ENCODE measurements at places on chromosomes 1 and 21.
A peak's percentile ranks its signal among the peaks of the same experiment; 100 is the strongest.

DNA sequence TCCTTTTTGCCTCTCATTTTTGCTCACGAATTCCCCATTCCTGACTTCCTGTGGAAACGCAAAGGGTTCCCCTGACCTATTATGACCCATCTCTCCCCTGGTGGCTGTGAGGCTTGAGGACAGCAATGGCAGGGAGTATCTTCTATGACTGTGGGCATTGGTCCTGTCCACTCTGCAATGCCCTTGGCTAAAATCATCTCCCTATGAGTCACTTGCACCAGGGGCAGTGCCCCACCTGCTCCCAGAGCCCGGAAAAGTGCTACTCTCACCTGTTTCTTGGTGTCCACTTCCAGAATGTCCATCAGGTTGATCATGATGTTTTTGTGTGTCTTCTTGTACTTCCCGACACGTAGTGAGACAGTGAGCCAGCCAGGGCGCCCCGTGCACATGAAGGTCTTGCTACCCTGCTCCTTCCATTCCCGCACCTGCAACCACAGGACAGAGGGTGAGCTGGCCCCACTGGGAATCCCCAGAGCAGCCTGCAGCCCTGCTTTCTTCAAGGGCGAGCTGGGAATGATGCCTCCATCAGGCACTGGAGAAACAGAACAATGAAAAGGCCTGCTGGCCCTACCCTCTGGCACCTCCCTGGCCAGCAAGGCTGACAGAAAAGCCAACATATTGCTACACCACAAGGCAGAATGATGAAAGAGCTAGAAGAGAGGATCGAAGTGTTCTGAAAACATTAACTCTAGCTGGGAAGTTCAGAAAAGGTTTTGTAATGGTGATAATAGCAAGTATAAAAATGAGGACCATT is 3.5 kb downstream of the DHCR24 start:
- peaks cover 62% of the 10 kb centered on the region for H3K36me3 ChIP-seq
- peak overlapping the region; percentile 97 for H3K4me3 ChIP-seq
- DNase-seq: no peak
- peaks cover 50% of the 10 kb centered on the region for H3K4me1 ChIP-seq

- no peak overlapping the region for H3K4me3 ChIP-seq
- no peak overlapping the region for H3K27ac ChIP-seq
- H3K27me3 ChIP-seq: peaks cover 27% of the 10 kb centered on the region
- no peak for DNase-seq
Measured at GRCh38 chr1:24975391-24975790, 45.3 kb upstream of the RUNX3 start.

GRCh38 chr1:107473065-107473464 is 332.2 kb downstream of the NTNG1 start:
- H3K36me3 ChIP-seq: no peaks in the 10 kb centered on the region
- no peak overlapping the region for H3K4me3 ChIP-seq
- H3K4me1 ChIP-seq: peaks cover 8% of the 10 kb centered on the region
- no peaks in the 10 kb centered on the region for H3K27me3 ChIP-seq

DNA sequence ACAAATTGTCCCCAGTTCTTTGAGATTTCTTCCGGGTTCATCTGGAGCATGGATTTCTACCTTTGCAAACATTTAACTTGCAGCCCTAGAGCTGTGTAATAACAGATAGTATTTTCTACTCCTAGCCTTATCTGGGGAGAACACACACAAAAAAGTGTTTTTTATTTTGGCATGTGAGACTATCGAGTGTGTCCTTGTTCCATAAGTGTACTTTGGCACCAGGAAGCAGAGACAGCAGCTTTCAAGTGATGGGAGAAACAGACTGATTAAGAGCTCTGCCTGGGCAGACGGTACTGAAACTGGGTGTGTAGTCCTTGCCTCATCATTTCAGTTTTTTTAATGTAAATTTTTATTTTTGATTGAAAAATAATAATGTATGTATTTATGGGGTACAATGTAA is 297.4 kb downstream of the ST6GALNAC3 start:
- H3K27ac ChIP-seq: no peak overlapping the region
- no peaks in the 10 kb centered on the region for H3K27me3 ChIP-seq
- H3K4me3 ChIP-seq: no peak overlapping the region
- peaks cover 1% of the 10 kb centered on the region for H3K36me3 ChIP-seq
- peaks cover under 1% of the 10 kb centered on the region for H3K4me1 ChIP-seq
- DNase-seq: no peak

DNA sequence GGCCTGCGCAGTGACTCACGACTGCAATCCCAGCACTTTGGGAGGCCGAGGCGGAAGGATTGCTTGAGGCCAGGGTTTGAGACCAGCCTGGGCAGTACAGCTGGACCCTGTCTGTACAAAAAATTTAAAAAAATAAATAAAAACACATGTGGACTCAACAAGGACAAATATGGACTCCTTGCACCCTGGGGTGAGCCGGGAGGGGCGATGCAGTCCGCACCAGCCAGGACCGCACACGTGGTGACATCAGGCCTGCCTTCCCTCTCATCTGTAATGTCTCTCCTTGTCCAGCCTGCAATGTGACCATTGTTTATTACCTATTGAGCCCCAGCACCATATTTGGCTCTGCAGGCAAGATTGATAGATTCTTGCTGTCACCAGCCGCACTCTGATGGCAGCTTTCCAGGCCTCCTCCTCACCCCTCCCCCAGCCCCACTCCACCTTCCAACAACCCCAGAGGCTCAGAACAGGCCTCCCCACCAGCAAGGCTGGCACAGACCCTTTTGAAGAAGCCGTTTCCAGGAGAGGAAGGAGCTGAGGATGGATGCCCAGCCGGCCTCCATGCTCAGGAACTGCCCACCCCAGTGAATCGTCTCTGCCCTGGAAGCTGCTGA is 55.2 kb downstream of the IRF2BP2 start:
- peaks cover 7% of the 10 kb centered on the region for H3K27me3 ChIP-seq
- H3K4me1 ChIP-seq: peaks cover 49% of the 10 kb centered on the region
- no peaks in the 10 kb centered on the region for H3K36me3 ChIP-seq
- H3K4me3 ChIP-seq: no peak overlapping the region
- DNase-seq: peak; percentile 36

Data from nephron progenitor cell (in vitro differentiated cells).